ENCODE measurements at places on chromosomes 6 and 20.

DNA sequence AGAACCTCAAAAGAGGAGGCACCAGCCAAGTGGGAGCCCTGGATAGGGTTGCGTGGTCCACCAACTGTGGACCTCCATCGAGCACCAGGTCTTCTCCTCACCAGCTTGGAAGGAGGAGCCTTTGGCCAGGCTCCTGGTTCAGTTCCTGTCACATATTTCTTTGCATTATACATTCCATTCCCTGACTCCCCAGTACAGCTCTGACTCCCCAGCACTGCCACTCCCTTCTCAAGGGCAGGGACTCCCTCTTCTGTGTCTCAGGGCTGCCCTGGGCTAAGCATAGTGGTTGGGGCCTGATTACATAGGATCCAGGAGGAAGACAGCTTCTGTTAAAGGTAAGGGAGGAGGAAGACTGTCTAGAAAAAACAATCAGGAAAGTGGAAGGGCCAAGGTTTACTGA, 91.1 kb downstream of the MRPL14 start:
- no peak for DNase-seq

DNA sequence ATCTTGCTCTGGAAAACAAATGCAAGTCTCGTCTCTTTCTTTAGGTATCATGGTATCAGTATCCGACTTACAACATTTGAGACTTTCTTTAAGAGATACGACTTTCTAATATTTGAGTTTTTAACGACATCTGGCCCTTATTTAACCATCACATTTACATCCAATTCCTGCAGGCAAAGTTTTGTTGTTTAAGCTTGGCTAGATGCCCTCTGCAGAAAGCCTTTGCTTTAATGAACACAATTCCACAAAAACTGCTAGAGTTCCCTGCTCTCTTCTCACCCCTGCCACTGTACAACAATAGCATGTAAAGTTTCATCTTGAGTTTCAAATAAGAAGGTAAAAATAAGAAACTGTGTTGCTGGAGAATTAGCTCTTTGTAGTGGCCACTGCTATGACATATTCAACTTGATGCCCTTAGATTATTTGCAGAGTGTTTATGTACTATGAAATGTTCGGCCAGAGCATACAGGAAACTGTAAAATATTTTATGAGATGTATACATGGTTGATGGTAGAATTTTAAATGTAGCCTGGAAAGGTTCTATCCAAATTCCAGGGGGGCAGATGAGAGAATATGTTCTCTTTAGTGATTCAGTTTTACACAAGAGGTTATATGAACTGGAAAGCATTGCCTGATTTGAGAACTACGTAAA, 438.6 kb downstream of the CDC5L start:
- no peak for DNase-seq

- no peak for DNase-seq
These were observed 38.3 kb downstream of the BCL2L1 start for GRCh38 chr20:31684153-31685015.

- DNase-seq: no peak
These were observed 396.0 kb downstream of the TBC1D32 start for GRCh38 chr6:120938164-120938875.

- DNase-seq: no peak
These were observed 4.5 kb upstream of the RAB44 start for GRCh38 chr6:36692861-36693702.

- no peak for DNase-seq
These were observed 1309.0 kb downstream of the EPHA7 start for GRCh38 chr6:92110403-92110802.

DNA sequence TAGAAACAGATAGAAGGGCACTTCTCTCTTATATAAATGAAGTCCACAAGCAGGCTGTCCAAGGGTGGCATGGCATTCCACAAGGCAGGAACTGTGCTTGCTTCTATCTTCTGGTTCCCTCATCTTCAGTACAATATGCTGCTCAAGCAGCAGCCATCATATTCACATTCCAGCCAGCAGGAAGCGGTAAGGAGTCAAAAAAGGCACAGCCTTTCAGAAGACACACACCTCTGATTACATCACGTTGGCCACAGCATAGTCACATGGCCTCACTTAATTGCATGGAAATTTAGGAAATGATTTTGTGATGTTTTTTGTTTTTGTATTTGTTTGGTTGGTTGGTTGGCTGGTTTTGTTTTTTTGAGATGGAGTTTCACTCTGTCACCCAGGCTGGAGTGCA, 19.0 kb downstream of the REM1 start:
- DNase-seq: no peak

All from stimulated activated CD8-positive, alpha-beta memory T cell treated with anti-CD3 and anti-CD28 coated beads, Interleukin-7, amount 100 ng/mL, for 1 hour (primary cell).